Stimulated activated CD4-positive, alpha-beta T cell treated with anti-CD3 and anti-CD28 coated beads, Interleukin-1b, Interleukin-23, amount 100 ng/mL, for 24 hours (primary cell): ENCODE measurements at places on chromosomes 11 and 22.

GRCh38 chr11:129723761-129724162 is 91.9 kb upstream of the TMEM45B start:
- DNase-seq = no peak

- no peak for DNase-seq
These were observed 761.1 kb upstream of the ARHGAP42 start for GRCh38 chr11:99925968-99926367.

GRCh38 chr11:109554951-109555350 is 133.0 kb downstream of the C11orf87 start:
- no peak for DNase-seq

DNA sequence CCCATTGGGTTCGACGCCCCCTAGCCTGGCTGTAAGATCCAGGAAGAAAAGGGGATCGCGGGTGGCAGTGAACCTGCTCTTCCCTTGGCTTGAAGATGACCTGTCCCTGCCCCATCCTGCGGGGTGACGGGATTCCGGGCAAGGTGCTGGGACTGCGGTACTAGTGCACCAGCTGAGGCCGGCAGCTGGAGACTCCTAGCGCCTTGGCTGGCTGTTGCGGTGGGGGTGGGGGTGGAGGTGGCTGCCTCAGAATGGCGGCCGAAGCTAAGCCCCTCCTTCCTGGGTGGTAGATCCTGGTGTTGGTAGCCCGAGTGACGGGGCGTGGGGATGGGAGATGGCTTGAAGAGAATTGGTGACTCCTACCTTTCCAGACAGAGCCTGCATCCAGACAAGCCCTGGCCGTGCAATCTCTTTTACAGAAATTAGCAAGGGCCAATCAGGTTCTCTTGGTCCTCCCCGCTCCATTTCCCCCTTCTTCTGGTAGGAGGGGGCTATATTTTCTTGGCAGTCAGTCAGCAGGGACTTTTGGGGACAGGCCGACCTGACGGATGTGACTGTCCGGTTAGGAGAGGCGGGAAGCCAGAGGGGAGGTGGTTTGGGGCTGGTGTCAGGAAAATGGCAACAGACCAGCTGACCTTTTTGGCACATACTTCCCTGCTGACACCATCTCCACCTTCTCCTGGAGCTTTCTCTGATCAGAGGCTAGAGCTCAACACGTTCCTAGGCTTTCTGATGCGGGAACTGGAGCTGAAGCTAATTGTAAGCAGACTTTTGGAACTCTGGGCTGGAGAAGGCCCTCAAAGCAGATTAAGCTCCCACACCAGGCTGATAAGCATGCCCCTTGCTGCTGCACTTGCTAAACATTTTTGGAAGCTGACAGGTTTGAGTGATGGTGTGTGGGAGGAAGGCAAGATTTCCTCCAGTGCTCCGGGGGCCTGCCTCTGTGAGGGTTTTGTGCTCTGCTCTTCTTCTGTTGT is 2.0 kb downstream of the NAV2 start:
- DNase-seq = no peak

- DNase-seq = no peak
These were observed 96.9 kb downstream of the CNTN5 start for GRCh38 chr11:99117603-99118002.

DNA sequence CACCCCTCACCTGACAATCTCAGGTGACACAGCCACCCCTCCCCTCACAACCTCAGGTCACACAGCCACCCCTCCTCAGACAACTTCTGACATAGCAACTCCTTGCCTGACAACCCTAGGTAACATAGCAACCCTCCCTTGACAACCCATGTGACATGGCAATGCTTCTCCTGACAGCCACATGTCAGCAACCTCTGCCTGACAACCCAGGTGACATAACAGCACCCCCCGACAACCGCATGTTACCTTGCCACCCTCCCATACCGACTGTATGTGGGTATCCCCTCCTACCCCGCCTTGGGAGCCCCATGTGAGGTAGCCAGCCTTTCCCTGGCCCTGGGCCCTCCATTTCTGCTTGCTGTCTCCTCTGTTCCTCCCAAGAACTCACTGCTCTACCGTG is 77.7 kb upstream of the B3GAT1 start:
- DNase-seq = no peak

GRCh38 chr11:34358728-34359547 is 1.1 kb upstream of the ABTB2 start:
- peak; percentile 51 for DNase-seq

DNA sequence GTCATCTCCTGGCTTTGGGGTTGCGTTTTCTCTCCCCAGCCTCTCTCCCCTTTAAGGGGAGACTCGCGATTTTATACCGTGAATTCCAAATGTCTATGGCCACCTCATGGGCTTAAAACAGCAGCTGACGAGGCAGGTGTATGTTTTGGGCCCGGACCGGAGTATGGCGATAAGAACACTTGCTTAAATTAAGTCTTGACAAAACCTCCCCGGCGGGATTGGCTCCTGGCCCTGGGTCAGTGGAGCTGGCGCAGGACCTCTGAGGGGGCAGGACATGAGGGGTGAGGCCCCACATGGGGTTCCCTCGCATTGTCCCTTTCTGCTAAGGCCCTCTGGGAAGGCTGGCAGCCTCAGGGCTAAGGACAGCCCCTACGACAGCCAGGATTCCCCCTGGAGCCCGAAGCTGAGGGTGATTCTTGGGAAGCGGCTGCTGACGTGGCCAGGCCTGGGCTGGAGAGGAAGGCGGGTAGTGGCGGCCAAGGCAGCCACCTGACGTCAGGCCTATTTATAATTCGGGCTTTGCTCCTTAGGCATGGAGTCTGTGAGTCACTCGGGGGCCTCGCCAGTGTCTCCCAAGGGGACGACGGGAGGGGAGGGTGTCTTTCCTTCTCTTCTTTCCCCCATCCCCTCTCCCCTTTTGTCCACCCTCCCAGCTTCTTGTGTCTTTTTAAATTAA is 12.7 kb downstream of the MYO18B start:
- DNase-seq = no peak

GRCh38 chr11:72227316-72228228 is 3.0 kb downstream of the INPPL1 start:
- no peak for DNase-seq

DNA sequence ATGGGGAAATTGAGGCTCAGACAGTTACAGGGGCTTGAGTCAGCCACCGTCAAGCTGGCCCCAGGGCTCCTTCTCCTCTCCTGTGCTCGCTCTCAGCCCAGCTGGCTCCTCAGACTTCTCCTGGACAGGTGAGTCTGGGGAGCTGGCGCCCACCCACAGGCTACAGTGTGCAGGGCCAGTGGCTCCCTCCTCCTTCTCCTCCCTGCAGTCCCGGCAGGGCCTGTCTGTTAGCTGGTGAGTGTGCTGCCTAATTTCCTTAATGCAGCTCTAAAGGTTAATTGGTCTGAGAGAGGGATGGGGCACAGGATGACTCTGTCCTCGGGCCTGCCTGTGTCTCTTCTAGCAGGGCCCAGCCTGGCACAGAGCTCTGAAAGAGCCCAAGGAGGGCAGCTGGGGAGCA is 31.7 kb downstream of the LMO1 start:
- no peak for DNase-seq

DNA sequence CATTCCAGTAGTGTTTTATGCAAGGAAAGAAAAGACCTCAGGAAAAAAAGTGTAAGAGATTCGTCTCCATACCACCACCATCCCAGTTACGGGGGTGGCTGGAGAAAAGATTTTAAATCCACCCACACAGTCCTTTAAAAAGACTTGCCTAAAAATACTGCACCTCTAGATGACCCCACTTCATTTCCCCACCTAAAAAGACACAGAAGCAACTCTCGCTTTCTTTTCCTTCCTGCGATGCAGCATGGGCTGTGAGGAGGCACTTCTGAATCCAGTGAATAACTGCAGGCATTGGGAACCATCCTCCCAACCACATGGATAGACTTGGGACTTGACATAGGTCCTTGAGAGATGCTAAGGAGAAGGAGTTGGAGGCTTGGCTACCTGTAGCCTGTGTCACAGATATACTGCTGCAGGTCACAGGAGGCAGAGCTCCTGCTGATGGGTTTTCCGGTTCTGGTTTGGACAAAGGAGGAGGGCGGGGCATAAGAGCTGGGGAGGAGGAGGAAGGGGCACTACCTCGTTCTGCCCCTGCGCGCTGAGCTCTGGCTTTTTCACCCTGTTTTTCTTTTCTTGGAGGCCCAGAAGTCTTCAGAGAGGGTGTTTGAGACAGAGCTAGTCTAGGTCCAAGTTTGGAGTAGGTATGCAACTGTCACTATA is 285.9 kb downstream of the NTM start:
- no peak for DNase-seq

DNA sequence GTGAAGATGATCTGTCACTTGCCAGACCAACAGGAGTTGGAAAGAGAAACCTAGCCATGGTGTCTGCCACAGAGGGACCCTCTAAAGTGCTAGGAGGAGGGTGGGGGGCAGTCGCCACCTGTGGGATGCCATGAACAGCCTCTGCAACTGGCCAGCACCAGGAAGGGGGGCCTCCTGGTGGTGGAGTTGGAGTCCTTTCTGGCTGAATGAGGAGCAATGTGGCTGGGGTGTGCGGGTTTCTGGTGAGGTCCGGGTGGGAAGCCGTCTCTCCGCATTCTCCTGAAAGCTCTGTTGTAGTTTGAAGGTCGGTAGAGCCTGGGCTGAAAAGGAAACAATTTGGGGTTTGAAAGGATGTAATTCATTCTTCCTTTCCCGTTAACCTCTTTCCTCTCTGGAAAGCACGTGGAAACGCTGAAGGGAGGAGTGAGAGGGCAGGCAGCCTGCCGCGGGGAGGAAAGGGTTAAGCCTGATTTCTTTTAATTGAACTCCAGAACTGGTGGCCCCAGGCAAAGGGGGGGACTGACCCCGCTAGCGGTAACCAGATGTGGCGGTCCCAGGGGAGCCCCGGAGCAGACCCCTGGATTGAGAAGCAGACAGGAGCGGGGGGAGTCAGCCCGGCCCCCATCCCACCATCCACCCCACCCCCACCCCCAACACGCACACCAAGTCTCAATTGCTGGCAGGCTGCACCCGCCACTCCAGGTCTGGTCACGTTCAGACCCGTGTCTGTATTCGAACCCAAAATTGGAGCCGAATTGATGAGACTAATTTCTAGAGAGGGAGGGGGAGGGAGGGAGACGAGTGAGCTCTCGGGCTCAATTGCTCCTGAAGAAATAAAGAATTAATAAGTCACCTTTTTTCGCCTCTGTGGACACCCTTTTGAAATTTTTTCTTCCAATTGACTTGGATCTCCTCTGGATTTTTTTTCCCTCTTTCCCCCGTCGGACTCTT is 1.8 kb upstream of the FLI1 start:
- no peak for DNase-seq

DNA sequence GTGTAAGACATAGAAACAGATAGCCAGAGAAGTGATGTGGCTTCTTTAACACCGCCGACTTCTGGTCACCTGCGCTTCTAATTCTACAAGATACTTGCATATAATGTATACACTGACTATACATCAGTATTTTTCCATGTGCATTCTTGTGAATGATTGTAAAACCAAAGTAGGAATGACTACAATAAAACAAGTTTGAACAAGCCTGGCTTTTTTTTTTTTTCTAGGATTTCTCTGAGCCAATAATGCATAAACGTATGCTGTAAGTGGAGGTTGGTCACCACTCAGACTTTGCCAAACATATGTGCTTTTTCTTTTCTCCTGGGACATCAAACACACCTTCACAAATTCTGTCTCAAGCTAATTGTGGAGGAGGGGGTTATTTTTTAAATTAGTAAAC is 237.8 kb upstream of the KIRREL3 start:
- DNase-seq = no peak

DNA sequence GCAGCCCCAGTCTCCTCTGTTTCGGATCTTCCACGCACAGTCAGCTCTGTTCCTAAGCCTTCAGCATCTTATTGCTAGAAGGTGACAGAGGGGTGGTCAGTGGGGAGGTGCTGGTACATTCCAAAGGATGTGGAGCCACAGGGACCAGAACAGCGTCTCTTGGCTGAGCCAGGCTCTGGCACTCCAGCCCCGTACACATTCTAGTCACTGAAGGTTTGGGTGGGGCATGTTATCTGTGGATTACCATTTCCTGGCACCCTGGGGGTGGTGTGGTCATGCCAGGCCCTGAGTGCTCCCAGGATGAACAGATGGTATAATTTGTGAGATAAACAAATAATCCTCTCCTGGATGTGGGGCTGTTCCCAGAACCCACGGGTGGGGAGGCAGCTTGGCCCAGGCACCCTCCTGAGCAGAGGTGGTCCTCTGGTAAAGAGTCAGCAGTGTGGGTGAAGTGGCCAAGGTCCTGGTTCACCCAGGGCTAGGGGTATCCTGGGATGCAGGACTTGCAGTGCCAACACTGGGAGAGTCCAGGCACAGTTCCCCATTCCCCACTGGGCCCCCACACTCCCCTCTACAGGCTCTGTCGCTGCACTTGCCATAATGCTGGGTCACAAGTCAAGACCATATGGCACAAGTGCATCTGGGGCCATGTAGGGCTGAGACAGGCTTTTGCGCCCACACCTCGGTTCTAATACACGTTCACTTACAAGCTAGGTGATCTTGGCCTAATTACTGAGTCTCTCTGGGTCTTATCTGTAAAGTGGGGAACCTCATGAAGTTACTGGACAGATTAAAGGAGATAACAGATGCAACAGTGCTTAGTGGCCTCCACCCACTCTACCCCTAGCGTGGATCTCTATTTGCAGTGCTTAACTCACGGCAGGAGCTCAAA is 33.0 kb downstream of the DKK3 start:
- DNase-seq = no peak

DNA sequence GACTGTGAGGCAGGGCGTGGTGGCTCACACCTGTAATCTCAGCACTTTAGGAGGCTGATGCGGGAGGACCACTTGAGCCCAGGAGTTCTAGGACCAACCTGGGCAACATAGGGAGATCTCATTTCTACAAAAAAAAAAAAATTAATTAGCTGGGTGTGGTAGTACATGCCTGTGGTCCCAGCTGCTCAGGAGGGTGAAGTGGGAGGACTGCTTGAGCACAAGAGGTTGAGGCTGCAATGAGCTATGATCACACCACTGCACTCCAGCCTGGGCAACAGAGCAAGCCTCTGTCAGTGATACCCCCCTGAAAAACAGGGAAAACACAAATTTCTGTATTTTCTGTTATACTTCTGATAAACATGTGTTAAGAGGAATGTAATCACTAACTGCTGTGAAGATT is 57.8 kb upstream of the ARHGAP32 start:
- DNase-seq = no peak

GRCh38 chr11:104095791-104096190 is 59.4 kb downstream of the DDI1 start:
- DNase-seq = no peak

DNA sequence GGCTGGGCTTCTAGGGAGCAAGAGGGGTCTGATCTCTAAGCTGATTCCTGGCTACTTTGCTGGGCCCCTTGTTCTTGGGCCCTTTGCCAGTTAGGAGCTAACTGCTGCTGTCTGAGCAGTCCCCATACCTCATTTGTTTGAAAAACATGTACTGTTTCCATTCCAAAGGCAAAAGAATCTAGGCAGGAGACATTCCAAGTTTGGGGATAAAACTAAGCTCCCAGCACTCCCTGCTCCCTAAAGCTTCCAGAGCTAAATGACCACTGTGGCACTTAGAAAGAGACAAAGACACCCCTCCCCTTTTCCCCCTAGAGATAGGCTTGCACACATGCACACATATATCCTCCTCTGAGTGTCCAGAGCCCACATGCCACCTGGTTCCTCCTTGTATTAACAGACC is 22.7 kb upstream of the RRM1 start:
- no peak for DNase-seq

DNA sequence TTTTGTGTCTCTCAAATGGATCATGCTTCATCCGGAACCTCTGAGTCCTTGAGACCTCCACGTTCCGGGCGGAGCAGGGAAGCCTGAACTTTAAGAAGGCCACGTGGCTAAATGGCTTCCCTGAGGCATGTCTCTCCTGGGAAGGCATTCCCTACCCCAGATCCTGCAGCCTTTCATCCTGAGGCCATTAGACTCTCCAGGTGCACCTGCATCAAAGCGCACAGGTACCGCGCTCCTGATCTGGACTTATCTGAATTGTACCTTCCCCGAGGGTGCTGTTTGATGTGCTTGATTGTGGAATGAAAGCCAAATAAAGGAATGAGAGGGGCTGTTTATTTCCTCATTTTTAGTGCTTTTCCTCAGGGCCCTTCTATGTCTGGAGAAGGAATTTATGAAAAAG is 22.5 kb downstream of the C22orf31 start:
- DNase-seq = no peak
